ENCODE measurements at places on chromosomes 13 and 19.

DNA sequence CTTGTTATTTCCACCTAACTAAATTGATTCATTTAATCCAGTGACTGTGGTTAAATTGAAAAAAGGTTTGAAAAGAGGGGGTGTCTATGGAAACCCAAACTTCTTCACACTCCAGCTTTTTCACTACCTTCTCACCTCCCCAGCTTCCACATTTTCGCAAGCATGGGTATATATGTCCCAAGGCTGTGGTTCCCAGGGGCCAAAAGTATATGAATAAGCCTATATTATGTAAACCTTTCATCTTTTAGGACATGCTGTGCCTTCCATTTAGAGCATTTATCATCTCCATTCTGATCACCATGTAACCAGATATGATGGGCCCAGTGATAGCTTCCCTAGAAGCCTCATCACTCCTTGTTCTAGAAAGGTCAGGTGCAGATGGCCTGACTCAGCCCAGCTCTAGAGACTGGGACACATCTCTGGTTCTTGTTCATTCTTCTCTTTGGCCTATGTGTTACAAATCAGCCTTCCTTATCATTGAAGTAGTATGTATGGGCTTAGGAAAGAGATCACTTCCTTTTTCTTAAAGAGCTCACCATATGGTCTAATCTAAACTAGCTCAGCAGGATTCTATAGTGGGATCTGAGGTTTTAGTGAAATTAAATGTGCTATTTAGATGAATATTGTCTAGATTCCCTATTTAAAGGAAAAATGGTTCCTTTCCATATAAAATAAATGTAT, 19.5 kb upstream of the ARL11 start:
- no peak for DNase-seq

DNA sequence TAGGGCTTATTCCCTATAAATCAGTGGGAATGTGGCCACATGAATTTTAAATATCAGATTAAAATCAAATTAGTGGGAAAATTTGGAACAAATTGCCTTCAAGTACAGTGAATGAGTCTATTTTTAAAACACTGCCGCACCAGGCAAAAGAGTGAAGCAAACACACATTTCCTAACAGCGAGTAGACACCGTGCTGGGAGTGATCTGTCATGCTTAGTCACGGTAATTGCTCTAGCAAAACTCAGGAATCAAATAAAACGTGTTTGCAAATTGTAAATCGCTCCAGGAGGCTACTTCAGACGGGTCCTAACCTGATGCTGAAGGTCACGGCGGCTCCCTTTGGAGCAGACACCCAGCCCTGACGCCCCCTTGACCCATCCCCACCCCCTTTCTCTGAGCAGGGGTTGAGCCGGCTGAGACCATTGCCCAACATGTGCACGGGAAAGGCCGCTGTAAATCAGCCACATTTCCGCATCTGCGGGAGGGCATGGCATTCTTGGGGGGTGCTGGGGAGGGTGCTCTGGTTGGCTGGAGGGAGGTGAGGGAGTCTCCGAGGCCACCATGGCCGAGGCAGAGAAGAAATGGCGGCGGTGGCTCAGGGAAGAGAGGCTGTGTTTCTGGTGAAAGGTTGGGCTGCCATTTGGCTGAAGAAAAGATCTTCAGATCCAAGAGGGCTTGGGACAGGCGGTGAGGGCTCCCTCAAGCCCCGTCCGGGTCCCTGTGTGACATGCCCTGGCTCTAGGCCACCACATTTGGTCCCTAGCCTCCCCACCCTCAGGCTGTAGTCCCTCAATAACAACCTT, 8.9 kb downstream of the CEBPA start:
- DNase-seq, result no peak

DNA sequence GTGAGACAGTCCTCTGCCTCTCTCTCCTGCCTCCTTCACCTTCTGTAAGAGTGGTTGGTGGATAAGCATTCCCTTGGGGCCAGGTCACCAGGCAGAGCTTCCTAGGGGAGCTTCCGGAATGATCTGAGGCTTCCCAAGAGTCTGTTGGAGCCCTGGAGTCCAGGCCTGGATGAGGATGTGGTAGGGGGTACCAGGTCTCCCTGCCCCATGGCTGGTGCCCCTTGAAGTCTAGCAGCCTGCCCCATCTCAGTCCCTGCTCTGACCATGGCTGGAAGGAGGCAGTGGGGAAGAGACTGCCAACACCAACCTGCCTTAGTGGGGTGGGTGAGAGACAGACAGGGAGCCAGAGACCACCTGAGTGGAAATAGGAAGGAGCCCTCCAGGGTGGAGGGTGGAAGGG, 1316.9 kb downstream of the UQCRFS1 start:
- no peak for DNase-seq

DNA sequence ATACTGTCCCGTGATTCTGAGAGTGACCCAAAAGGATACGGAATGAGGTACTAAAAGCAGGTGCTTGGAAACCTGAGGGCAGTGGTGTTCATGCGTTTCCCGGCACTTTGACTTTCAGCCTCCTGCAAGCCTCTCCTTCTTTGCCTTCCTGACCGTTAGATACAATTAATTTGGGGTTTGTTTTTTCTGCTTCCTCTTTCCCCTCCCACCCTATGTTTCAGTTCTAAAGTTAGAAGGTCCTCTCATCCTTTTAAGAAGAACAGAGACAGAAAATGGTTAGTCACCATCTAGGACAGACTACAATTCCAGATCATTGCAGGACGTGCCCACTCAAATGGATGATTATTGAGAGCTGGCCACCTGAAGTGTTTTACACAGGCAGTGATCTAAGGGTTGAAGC, 1.8 kb upstream of the LILRB4 start:
- DNase-seq, result no peak

- no peak for DNase-seq
Observed at GRCh38 chr13:20402881-20403280, 122.8 kb downstream of the CRYL1 start.

DNA sequence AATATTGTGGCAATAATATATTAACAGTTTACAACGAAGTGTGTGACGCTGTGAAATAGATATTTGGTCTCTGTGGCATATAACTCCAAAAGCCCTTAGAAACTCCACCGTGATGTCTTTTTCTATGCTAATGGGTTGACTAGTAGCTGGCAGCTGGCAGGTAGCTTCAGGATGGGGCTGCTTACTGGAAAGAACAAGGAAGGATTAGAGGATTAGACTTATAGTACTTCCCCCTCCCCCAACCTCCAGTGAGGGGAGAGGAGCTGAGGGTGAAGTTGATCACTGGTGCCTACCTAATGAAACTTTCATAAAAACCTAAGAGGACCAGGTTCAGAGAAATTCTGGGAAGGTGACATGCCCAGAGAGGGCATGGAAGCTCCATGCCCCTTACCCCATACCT, 9.8 kb downstream of the ZNF229 start:
- DNase-seq, result no peak

- no peak for DNase-seq
Observed at GRCh38 chr13:98658131-98658530, 81.2 kb upstream of the STK24 start.

- DNase-seq, result no peak
Observed at GRCh38 chr13:35833031-35833430, 298.2 kb downstream of the DCLK1 start.

DNA sequence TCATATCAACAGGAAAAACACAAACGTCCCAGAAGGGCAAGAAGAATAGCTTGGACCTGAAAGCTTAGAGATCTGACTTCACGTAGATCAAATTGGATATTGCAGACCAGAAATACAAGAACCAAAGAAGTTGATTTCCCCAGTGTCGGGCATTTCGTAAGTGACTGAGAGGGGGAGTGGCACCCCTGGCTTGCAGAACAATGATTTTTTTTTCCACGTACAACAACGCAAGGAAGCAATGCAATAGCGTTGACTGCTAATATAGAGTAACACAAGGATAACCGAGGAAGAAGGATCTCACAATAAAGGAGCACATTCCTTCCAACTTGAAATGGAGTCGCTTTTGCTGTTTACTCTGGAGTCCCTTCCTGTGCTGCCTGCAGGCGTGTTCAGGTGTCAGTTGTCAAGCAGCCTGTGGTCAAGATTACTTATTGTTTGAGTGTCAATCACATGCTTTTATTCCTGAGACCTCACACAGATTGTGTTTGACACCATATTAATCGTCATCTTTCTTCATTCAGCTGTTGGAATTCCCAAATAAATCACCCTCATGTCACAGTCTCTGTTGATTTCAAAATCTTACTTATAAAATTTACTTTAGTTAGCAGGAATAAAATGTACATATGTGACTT, 139.4 kb downstream of the FREM2 start:
- DNase-seq, result no peak

DNA sequence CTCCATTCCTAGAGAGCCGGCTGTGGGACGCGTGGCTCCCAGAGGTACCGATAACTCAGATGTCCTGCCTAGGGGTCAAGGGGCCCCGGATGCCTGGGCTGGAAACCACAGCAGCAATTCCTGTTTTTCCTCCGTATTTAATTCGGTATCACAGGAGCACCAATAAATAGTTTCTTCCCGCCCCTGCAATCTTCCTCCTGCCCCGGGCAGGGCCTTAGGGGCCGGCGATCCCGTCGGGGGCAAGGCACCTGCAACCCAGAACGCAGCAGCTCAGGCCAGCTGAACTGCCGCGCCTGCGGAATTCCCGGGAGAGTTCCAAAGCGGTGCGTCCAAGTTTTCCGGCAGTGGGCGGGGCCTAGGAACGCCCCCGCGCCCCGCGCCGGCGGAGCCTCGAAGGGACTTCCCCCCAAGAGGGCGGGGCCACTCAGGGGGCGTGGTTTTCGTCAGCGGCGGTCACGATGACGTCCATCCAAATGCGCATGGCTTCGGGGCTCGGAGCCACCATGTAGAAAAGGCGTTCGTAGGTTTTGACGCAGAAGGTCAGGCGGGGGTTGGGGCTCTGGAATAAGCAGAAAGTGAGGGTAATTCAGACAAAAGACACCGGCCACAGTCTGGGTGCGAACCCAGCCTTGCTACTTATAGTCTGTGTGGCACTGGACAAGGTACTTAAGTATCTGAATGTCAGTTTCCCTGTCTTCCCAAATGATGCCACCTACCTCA, 9.7 kb upstream of the LYPD3 start:
- peak; percentile 70 for DNase-seq
